ENCODE measurements at places on chromosomes 3 and 15. TPM values are rescaled to one million over a fixed set of nuclear protein-coding genes. Genes with fewer than 3 reads are reported as not detected.

- DNase-seq = no peak
- H3K36me3 ChIP-seq = peaks cover 1% of the 10 kb centered on the region
- H3K27ac ChIP-seq = no peak overlapping the region
These were observed 931.7 kb downstream of the MCTP2 start for GRCh38 chr15:95162967-95163531.

The SYNPR gene
- 0.64 TPM for total RNA-seq

DNA sequence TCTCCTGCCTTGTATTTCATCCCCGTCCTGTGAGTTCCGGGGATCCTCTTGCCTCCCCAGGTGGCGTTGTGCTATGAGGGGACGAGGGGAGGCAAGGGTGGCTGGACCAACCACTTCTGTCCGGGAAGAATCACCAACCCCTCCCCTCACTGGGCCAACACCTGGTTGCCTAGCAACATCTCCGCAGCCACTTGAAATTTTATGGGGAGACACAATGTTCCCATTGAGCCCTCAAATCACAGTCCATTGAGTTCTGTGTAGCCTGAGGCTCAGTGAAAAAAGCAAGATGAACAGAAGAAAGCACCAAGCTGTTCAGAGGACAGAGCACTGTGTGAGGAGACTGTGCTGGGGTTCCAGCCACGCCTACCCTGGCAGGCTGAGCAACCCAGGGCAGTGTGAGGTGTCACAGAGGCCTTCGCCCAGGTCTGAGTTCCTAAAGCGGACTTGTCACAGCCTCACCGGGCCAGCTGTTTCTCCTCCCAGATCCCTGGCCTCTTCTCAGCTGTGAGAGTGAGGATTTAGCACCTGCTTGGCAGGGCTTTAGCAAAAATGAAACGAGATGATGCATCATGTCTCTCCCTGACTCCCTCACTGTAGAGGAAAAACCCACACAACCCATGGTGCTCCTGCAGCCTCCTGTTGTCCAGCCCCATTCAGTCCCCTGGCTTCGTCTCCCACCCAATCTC, 76.8 kb downstream of the ATP2B2 start:
- no peak for DNase-seq
- H3K4me1 ChIP-seq = no peaks in the 10 kb centered on the region
- H3K36me3 ChIP-seq = no peaks in the 10 kb centered on the region
- no peak overlapping the region for H3K27ac ChIP-seq

DNA sequence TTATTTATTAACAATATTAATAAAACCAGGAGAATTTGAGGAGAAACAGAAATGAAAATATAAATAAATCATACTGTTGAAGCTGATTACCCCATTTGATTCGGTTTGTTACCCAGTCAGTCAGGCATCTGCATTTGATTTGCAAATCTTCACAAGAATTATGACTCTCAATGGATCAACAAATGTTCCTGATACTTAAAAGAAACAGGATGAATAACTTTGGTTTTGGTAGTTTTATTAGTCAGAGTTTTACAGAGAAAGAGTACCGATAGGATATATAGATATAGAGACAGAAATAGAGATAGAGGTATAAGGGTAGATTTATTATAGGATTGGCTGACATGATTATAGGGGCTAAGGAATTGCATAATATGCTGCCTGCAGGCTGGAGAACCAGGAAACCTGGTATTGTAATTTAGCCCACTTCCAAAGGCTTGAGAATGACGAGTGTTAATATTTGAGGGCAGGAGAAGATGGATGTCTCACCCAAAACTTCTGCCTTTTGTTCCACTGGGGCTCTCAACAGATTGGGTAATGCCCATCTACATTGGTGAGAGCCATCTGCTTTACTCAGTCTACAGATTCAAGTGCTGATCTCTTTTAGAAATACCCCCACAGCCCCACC, 241.6 kb upstream of the COL8A1 start:
- no peak overlapping the region for H3K4me3 ChIP-seq
- no peaks in the 10 kb centered on the region for H3K27me3 ChIP-seq
- H3K36me3 ChIP-seq = peaks cover 18% of the 10 kb centered on the region
- no peak overlapping the region for H3K27ac ChIP-seq

The LRTM1 gene
- total RNA-seq = not detected

All from H9 (cell line).